Stimulated activated CD8-positive, alpha-beta memory T cell treated with anti-CD3 and anti-CD28 coated beads, Interleukin-12 subunit alpha, Interleukin-12 subunit beta, amount 100 ng/mL, for 1 hour (primary cell): ENCODE measurements at places on chromosomes 1 and 21.

GRCh38 chr1:2783435-2784397, 17.8 kb downstream of the TTC34 start:
- DNase-seq, result no peak

DNA sequence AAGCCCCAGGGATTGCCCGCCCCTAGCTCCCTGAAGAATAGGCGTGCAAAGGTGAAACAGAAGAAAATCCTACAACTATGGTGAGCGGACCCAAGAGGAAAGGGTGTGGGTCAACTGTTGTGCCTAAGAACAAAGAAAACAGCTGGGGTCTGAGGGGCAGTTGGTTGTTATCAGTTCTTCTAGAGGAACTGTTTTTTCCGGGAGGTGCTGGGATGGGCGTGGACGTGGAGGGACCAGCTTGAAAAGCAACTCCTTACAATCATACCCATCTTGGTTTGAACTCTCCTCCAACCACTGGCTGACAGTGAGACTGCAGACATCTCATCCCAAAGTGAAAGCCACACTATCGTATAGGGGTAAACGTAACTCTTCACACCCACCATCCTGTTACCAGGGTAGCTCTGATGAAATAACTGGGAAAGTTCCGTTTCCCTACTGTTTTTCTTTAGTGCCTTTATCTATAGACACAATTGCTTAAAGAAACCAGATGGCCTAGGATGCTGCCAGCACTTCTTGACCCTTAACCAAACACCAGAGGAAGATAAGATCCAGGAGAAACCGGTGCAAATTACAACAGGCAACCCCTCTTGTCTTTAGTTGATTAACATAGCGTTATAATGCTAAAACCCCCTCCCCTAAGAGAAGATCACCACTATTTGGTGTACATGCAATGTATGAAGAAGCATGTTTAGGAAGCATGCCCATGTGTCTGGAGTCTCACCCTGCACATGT, 25.6 kb upstream of the FAM89A start:
- DNase-seq, result no peak

- DNase-seq, result no peak
Observed at GRCh38 chr1:217369271-217369981, 261.5 kb downstream of the GPATCH2 start.

DNA sequence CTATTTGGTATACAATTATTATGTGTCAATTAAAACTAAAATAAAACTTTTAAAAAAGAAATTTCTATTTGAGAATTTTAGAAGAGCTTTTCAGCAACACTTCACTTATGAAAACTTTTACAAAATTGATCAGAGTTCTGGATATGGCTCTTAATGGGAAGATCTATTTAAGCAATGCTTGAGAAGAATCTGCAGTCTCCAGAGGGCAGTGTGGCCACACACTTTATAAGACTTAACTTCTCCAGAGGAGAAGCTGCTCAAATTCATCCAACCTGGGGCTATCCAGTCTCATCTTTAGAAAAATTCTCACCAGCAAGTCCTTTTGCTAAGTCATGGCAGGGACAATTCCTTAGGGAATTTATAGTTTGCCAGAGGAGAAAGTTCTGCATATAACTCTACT, 25.2 kb upstream of the AGO1 start:
- no peak for DNase-seq

GRCh38 chr1:234837713-234838112, 227.7 kb upstream of the IRF2BP2 start:
- no peak for DNase-seq

- no peak for DNase-seq
Observed at GRCh38 chr1:85577419-85578320, 2.9 kb upstream of the CCN1 start.

GRCh38 chr21:45622416-45623097, 21.0 kb upstream of the PCBP3 start:
- no peak for DNase-seq

DNA sequence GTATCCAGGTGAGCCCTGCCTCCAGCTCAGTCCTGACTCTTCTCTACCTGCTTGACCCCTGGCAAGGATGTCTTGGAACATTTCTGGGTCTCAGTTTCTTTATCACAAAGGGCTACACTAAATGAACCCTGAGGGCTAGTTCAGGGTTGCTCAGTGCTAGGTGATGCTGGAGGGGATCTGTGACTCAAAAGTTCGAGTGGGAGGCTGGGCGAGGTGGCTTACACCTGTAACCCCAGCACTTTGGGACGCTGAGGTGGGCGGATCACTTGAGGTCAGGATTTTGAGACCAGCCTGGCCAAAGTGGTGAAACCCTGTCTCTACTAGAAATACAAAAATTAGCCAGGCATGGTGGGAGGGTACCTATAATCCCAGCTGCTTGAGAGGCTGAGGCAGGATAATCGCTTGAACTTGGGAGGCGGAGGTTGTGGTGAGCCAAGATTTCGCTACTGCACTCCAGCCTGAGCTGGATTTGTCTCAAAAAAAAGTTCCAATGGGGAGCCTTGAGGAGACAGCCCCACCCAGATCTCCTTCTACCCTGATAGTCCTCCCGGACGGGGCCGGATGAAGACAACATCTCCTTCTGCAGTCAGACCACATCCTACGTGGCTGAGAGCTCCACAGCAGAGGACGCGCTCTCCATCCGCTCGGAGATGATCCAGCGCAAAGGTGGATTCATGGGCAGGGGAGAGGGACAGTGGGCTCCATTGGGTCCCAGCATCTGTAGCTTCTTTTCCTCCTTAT, 48.9 kb downstream of the YARS1 start:
- no peak for DNase-seq

DNA sequence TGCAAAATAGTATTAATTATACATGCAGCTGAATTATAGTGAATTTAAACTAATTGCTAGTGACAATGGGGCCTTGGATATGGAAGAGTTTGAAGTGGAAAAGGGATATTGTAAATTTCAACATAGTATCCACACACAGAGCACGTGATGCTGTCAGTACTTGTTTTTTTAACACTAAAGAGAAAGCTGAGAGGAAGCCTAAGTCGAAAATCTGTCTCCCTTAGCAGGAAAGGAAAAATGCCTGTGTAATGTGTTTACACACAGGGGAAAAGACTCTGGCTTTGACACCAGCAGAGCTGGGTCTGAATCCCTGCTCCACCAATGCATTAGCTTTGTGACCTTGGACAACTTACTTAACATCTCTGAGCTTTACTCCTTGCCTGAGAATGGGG, 42.6 kb downstream of the PCSK9 start:
- no peak for DNase-seq
